ENCODE measurements at places on chromosomes 16 and 17. TPM values are rescaled to one million over a fixed set of nuclear protein-coding genes. Genes with fewer than 3 reads are reported as not detected.
A peak's percentile ranks its signal among the peaks of the same experiment; 100 is the strongest.

The SCGB1C2 gene
- total RNA-seq: not detected

DNA sequence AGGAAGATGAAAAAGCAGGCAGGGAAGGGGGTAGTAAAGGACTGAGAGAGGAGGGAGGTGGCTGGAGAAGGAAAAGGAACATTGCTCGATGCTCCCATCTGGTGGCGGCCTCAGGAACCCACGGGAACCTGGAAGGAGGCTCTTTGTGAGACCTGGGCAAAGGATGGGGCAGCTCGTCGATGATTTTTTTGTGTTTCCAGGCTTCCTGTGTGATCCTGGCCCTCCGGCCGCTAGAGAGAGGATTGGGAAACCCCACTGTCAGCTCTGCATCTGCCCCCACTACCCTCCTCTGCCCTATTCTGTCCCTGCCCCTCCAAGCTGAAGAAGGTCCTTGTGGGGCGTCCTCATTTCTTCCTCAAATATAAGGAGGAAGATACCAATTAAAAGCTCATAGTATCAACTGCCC lies 6.6 kb downstream of the WFIKKN2 start:
- DNase-seq: peak; percentile 71

DNA sequence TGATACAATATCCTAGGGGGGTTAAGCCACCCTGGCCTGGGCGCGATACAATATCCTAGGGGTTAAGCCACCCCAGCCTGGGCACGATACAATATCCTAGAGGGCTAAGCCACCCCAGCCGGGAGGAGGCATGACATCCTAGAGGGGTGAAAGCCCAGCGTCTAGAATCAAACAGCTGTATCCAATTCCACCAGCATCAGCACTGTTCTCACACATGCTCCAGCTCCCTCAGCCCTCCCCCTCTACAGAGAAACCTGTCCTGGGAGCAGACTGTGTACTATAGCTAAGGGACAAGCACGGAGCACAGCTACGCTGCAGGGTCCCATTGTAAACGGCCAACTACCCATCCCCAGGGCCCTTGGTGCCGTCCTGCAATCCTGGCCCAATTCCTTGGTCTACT lies 6.2 kb downstream of the GINS2 start:
- no peak for DNase-seq

- peak; percentile 62 for DNase-seq
These were observed 88.6 kb downstream of the USP31 start for GRCh38 chr16:23060458-23061320.

- DNase-seq: peak; percentile 54
These were observed 24.9 kb downstream of the HSD17B2 start for GRCh38 chr16:82059983-82060421.

The HNF1B gene
- 8.4 TPM for total RNA-seq

DNA sequence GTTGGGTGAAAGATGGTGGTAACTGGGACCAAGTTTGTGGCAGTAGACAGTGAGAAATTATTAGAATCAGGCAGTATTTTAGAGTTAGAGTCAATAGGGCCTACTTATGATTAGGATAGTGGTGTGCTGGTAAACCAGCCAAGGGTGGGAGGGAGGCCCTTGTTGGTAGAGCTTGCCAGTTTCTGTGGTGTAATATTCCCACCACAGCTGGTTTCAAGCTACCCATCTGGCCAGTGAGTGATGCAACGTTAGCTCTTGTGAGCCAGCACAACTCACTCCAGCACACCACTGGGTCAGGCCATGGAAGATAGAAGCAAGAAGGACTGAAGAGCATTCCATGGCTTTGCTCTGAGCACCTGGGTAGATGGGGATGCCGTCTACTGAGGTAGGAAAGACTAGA lies 34.9 kb downstream of the GNAO1 start:
- peak; percentile 75 for DNase-seq

DNA sequence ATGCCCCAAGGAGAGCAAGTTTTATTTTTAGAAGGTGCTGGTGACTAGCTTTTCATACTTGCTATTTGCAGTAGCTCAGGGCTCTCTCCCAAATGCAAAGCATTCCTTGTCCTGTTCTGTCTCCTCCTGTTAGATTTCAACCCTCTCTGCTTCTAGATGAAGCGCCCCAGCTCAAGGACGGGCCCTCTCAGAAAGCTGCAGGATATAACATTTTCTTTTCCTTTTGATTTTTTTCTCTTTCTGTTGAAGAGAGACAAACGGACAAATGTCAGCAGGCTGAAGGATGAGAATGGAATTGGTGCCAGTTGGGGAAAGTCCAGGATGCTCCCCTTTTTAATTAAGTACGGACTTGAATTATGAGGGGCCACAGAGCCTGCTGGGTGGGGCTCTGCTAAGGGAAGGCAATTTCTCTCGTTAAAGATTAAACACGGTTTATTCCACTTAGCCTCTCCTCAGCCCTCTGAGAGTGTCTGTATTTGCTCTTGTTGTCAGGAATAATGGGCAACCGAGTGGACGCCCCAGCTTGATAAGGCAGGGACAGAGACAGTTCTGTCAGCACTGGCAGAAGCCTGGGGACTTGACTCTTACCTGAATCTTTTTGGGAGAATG lies 6.2 kb upstream of the ETV4 start:
- no peak for DNase-seq

The TBC1D26 gene
- total RNA-seq: not detected

The TBC1D3E gene
- not detected for total RNA-seq

The RPL19 gene
- 484 TPM for total RNA-seq

DNA sequence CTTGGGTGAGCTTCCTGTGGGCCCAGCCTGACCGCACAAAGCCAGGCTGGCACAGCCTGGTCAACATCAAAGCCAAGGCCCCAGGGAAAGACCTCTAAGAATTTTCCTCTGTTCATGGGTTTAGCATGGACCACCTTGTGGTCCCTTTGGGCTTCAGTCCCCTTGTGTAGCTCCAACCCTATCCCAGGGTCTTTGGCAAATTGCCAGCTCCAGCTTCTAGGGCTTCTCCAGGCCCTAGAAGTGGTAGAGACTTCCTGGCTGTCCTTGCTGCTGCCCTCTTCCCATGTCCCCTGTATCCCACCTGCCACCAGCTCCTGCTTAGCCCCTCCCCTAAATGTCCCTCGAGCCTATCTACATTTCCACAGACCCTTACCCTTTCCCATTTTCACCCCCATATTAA lies 9.7 kb upstream of the ITGA3 start:
- no peak for DNase-seq

The HOXB8 gene
- 0.15 TPM for total RNA-seq

The SEPTIN12 gene
- total RNA-seq: not detected

DNA sequence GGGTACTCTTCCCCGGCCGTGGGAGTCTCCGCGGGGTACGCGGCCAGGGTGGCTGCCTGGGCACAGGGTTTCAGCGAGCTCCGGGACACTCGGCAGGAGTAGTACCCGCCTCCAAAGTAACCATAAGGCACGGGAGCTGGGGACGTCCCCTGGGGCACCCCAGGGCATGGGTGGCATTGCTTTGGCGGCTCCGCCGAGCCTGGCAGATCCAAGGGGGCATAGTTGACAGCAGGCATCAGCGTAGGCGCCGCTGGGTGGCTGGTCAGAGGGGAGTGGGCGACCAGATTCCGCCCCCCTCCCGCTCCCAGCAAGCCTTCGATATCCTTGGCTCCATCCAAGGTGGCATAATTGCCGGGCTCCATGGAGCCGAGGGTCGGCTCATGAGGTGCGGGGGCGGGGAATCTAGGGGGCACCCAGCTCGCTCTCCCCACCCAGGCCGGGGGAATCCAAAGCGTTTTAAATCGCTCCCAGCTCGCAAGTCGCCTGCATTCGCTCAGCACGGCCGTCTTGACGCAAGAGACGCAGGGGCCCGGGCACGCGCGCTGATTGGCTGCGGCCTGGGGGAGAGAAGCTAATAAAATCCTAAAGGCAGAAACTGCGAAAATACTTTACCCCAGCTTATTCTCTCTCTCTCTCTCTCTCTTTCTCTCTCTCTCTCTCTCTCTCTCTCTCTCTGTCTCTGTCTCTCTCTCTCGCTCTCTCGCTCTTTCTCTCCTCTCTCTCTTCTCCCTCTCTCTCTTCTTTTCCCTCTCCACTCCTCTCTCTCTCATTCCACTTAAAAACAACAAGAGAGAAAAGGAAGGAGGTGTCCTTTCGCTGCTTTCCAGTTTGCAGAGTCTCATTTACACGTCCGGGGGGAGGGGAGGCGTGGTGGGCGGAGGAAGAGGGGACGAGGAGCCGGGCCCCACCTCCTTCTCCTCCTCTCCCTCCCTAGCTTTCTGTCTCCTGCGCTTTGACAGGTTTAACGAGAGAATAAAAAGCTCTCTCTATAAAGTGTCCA lies at the start of gene HOXB13:
Gene HOXB13 (minus strand): TSS at position 519 of the 1,000 bp plus-strand sequence. CDS start 157 bp downstream, at position 362.
- no peak for DNase-seq

DNA sequence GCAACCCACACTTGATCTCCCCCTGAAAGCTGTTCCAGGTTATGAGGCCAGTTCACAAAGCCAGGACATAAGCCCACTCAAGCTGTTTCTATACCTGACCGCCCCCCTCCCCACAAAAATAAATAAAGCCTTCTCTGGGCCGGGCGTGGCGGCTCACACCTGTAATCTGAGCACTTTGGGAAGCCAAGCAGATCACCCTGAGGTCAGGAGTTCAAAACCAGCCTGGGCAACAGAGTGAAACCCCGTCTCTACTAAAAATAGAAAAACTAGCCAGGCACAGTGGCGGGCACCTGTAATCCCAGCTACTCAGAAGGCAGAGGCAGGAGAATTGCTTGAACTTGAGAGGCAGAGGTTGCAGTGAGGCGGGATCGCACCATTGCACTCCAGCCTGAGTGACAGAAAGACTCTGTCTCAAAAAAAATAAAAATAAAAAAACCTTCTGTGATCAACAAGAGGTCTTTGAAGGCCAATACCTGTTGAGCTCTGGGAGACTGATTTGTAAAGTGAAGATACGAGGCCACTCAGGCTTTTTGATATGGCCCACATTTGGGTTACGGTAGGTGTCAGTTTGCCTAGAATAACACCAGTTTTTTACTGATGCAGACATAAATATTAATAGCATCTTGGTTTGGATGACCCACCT lies 2.2 kb downstream of the KDM8 start:
- DNase-seq: no peak

- DNase-seq: no peak
These were observed 10.5 kb downstream of the C17orf75 start for GRCh38 chr17:32331243-32332040.

The ST6GALNAC2 gene
- total RNA-seq: 4.0 TPM

GRCh38 chr16:58152246-58152868 lies 23.2 kb upstream of the CFAP20 start:
- no peak for DNase-seq

All from left lobe of liver (tissue), 2 donors.